ENCODE measurements at places on chromosomes 6 and 20. TPM values are rescaled to one million over a fixed set of nuclear protein-coding genes. Genes with fewer than 3 reads are reported as not detected.

Gene PRND
- not detected for total RNA-seq

Gene DOP1A
- 33.8 TPM for total RNA-seq

Gene GSTA2
- not detected for total RNA-seq

Gene BPIFA1
- total RNA-seq, result not detected

Gene LGSN
- total RNA-seq, result 0.08 TPM

Gene MYLIP
- total RNA-seq, result 23.1 TPM

Gene DEFB129
- total RNA-seq, result not detected

Gene TCP11
- total RNA-seq, result not detected

Gene CALHM4
- not detected for total RNA-seq

Gene ABHD16B
- total RNA-seq, result not detected

Gene TRIM15
- not detected for total RNA-seq

Gene HLA-DOA
- total RNA-seq, result 51.7 TPM

Gene PLA2G7
- total RNA-seq, result 2.1 TPM

DNA sequence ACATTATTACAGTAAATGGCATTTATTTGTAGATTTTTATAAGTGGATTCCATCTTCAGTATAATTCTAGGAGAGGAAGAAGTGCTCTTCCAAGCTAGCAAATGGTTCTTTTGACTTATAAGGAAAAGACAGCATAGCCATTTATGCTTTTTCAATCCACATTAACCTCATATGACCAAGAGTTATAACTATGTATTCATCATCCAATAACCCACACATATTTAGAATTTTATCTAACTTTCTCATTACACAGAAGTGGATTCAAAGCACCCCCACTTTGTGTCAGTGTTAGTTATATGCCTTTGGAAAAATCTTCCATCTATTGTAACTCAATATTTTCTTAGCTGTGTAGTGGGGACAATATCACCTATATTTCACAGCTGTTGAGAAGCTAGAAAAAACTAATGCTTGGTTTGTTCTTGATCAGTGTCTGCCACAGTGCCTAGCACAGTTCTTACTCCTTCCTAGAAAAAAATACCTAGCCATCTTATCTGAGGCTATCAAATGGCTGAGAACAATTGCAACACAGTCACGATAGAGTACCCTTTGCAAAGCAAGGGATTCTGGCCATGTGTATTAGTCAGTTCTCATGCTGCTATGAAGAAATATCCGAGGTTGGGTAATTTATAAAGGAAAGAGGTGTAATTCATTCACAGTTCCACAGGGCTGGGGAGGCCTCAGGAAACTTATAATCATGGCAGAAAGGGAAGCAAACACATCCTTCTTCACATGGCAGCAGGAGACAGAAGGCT, 986.3 kb downstream of the TFAP2A start:
- no peak for DNase-seq

- no peak for DNase-seq
These were observed 290.8 kb downstream of the THBS2 start for GRCh38 chr6:168962886-168963285.

DNA sequence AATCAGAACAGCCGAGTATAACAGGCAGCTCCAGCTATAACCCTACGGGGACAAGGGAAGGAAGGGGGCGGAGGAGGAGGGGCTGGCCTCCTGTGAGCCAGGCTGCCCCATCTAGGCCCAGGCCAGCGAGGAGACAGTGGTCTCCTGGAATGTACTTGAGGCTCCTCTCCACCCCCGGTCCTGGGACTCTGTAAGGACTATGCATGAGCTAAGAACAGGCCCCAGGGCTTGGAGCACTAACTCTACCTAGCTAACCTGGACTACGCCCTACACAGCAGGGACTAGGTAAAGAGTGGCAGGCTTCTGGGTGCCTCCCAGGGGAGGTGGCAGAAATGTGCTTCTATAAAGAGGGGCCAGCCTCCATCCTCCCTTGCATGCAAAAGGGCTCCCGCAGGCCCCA, 8.9 kb downstream of the KCNK15 start:
- no peak for DNase-seq

DNA sequence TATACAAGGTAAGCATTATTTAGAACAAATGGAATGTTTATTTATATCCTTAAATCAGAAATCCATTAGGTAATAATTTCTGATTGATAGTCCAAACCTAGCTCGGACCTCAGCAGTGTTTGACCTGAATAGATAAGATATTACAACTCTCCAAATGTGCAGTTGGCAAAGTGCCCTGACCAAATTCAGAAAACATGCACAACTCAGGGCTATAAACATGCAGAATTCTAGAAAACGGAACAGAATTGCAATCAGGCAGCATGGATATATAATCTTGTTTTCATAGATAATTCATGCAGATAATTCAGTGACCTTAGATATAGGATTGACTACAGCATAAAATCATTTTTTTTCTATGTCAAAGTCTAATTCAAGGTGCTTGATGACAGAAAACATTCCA, 626.6 kb upstream of the CITED2 start:
- DNase-seq, result no peak

- DNase-seq, result no peak
These were observed 39.7 kb downstream of the PPARD start for GRCh38 chr6:35382015-35382414.

DNA sequence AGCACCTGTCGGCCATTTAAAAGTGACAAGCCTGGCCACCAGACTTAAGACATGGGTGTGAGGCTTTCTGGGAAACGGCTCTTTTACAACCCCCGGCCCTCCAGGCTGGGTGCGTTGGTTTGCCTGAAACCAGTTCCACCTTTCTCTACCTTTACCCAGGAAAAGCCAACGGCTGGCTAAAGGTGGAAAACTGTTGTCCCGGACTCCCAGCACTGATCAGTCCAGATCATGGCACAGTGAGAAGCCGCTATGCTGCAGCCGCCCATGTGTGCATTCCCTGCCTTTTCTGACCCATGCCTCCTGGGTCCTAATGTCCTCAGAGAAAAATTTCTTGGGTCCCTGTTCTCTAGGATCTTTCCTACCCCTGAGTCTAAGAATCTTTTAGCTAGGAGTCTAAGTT, 655.7 kb upstream of the HS3ST5 start:
- no peak for DNase-seq

DNA sequence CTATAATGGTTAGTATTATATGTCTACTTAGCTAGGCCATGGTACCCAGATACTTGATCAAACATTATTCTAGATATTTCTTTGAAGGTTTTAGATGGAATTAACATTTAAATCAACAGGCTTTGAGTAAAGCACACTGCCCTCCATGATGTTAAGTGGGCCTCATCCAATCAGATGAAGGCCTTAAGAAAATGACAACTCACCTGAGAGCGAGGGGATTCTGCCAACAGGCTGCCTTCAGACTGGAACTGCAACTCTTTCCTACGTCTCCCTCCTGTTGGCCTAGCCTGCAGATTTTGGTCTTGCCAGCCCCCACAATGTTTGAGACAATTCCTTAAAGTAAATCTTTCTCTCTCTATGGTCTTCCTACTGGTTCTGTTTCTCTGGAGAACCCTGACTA, 137.3 kb downstream of the AHI1 start:
- no peak for DNase-seq

GRCh38 chr6:55069132-55069781, 105.1 kb upstream of the HCRTR2 start:
- no peak for DNase-seq

DNA sequence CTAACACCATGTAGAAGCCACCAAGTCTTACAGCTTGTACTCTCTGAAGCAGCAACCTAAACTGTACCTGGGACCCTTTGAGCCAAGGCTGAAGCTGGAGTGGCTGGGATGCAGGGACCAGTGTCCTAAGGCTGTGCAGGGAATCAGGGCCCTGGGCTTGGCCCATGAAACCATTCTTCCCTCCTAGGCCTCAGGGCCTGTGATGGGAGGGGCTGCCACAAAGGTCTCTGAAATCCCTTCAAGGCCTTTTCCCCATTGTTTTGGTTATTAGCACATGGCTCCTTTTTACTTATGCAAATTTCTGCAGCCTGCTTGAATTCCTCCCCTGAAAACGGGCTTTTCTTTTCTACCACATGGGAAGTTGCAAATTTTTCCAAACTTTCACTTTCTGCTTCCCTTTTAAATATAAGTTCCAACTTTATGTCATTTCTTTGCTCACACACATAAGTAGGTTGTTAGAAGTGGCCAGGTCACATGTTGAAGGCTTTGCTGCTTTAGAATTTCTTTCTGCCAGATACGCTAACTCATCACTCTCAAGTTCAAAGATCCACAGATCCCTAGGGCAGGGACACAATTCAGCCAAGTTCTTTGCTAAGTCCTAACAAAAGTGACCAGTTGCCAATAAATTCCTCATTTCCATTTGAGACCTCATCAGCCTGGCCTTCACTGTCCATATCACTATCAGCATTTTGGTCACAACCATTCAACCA, 28.2 kb upstream of the ATXN1 start:
- no peak for DNase-seq

DNA sequence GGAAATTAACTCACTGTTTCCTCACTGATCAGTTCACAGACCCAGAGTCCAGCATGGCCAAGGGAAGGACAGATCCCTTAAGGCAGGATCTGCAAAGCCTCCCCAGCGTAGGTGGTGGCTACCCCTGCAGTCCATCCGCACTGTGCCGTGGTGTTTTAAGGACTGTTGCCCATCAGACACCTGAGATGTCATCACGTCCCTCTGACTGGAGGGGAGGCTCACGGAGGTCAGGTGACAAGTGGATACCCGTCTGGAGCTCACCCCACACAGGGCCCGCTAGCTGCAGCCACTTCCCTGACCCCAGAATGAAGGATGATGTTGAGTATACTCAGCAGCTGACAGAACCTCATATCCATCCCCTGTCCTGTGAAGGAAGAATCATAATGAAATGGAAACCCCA, 161.8 kb upstream of the GGTLC1 start:
- no peak for DNase-seq

DNA sequence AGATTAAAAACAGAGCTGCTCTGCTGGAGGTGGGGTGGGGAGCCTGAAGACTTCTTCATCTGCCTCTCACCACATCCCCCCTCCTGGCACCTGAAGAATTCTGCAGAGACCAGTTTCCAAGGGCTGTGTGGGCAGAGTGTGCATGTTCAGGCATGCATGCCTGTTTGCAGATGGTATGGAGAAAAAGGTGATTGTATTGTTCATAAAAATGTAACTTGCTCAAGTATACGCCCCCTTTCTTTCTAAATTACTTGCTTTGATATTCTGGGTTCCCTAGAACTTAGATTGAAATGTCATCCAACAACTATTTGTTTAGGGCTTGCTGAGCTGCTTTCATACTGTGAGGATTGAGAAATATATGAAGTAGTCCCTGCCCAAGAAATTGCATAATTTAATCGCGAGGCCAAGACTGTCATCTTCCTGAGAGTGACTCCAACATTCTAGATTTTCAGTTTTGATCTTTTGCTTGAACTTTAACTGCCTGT, 83.6 kb downstream of the LCA5 start:
- no peak for DNase-seq

DNA sequence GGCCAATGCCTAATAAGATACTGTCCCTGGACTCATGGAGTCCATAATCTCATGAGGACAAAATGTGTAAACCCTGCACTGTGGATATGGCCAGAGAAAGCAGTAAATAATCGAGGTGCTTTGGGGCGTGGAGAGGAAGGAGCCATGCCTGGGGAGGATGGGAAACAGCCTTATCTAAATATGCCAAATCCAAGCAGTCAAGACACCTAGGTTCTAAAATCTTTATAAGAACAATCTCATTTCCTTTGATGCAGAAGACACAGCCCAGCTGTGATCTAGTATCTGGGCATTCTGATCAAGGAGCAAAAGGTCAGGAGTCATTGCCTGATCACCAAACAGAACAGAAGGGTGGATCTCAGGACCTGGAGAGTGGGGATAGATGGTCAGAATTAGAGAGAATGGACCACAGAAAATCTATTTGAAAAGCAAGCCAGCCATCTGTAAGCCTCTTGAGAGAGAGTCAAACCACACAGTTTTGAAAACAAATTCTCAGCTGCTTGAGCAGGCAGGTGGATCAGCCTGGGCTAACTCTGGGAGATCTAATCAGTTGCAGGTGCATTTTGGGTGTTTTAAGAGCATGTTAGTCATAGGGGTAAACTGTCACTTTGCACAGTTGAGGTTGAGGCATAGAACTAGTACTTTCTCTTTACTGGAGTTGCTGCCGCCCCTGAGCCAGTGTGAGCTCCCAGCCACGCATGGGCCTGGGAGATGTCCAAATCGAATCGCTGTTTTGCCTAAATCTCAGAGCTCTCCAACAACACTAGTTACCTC, 130.8 kb upstream of the TNFAIP3 start:
- no peak for DNase-seq

DNA sequence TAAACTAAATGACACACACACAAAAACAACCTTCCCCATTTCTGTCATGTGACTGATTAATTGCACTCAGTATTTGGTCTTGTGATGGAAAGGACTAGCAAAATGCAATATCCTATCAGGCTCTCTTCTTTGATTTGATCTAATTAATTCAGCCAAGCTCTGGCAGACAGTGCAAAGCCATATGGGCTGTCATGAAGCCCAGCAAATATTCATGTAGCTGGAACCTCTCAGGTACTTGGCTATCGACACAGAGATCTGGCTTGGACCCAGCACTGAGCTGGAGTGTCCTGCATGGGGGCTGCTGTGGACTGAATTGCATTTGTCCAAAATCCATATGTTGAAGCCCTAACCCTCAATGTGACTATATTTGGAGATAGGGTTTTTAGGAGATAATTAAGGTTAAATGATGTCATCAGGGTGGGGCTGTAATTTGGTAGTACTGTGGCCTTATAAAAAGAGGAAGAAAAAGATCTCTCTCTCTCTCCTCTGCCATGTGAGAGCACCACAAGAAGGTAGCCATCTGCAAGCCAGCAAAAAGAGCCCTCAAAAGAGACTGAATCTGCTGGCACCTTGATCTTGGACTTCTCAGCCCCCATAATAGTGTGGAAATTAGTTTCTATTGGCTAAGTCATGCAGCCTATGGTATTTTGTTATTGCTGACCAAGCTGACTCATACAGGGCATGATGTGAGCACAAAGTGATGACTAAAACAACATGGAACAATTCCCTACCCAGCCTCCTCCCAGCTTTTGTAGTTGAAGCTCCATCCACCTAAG, 77.1 kb downstream of the STMND1 start:
- no peak for DNase-seq

- no peak for DNase-seq
These were observed 34.9 kb downstream of the SNX5 start for GRCh38 chr20:17933711-17934110.

GRCh38 chr6:26561533-26562466, 23.6 kb downstream of the HMGN4 start:
- DNase-seq, result no peak

GRCh38 chr6:156557251-156557910, 219.8 kb upstream of the ARID1B start:
- DNase-seq, result no peak

GRCh38 chr6:53605543-53606235, 59.9 kb downstream of the KLHL31 start:
- no peak for DNase-seq

- no peak for DNase-seq
These were observed 80.9 kb downstream of the UBE3D start for GRCh38 chr6:82984720-82985119.

- DNase-seq, result no peak
These were observed 530.2 kb downstream of the BCKDHB start for GRCh38 chr6:80636689-80637088.

GRCh38 chr6:32819729-32820128, 2.9 kb upstream of the HLA-DOB start:
- DNase-seq, result no peak

- no peak for DNase-seq
These were observed 44.9 kb downstream of the SNAI1 start for GRCh38 chr20:50027611-50028105.

All from naive thymus-derived CD8-positive, alpha-beta T cell (primary cell).